ENCODE measurements at places on chromosomes 12 and 14.
A peak's percentile ranks its signal among the peaks of the same experiment; 100 is the strongest.

- no peak for DNase-seq
Measured at GRCh38 chr12:130953771-130954543, at the start of gene ADGRD1. TSS of gene ADGRD1 (plus strand) at chr12:130953907. CDS start at chr12:130954466, 559 bp downstream.

GRCh38 chr12:55726971-55727370 is 1.8 kb downstream of the CD63 start:
- no peak for DNase-seq

GRCh38 chr14:102507081-102507856 is 2.3 kb downstream of the ANKRD9 start:
- no peak for DNase-seq

- DNase-seq: no peak
Measured at GRCh38 chr12:47216150-47216677, 136.5 kb upstream of the AMIGO2 start.

GRCh38 chr12:66074561-66074960 is 56.0 kb downstream of the LLPH start:
- DNase-seq: no peak

GRCh38 chr12:62522984-62523383 is 56.4 kb downstream of the MON2 start:
- no peak for DNase-seq

GRCh38 chr14:40053416-40053815 is 621.2 kb upstream of the FBXO33 start:
- DNase-seq: no peak

DNA sequence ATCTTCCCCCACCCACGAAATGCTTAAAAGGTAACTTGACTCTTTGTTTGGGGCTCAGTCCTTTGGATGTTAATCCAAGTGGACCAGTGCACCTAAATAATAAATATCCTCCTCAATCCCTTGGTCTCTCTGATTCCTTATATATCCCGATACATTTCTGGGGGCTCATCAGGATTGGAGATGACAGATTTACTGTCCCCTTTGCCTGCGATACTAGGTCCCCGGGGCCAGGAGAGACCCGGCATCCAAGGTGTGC is 26.3 kb downstream of the KLRK1 start:
- DNase-seq: no peak

DNA sequence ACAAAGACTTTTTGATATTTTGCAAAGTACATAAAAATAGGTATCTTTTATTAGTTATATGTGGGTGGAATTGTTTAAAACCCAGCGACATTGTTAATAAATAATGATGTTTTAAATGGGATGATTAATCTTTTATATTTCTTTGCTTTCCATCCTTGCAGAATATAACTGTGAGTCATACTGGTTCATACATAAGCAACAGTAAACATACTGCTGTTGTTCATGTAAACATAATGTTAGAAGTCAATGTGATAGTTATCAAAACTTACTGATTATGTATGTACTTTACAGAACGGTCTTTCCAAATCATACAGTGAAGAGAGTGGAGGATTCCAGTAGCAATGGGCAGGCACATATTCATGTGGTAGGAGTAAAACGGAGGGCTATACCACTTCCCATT is 119.8 kb downstream of the ARID2 start:
- no peak for DNase-seq

- no peak for DNase-seq
Measured at GRCh38 chr14:104108570-104109541, 23.4 kb downstream of the ASPG start.

DNA sequence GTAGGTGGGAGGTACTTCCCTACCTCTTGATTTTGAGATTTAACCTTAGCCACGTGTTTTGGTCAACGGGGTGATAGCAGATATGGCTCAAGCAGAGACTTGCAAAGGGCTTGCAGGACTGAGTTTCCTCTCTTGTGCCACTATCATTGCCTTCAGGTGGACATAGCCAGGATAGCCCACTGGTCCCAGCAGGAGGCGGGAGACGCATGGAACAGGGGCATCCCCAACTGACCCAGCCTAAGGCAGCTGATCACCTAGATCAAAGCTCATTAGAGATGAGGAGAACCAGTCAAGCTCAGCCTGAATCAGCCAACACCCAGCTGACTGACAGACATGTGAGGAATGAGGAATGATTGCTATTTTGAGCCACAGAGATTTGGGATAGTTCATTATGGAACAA is 49.6 kb downstream of the CALM1 start:
- no peak for DNase-seq

GRCh38 chr12:92732716-92733115 is 29.9 kb downstream of the PLEKHG7 start:
- DNase-seq: no peak

- no peak for DNase-seq
Measured at GRCh38 chr12:111182382-111182781, 186.5 kb downstream of the PHETA1 start.

GRCh38 chr12:25981597-25981996 is 23.1 kb downstream of the RASSF8 start:
- DNase-seq: no peak

DNA sequence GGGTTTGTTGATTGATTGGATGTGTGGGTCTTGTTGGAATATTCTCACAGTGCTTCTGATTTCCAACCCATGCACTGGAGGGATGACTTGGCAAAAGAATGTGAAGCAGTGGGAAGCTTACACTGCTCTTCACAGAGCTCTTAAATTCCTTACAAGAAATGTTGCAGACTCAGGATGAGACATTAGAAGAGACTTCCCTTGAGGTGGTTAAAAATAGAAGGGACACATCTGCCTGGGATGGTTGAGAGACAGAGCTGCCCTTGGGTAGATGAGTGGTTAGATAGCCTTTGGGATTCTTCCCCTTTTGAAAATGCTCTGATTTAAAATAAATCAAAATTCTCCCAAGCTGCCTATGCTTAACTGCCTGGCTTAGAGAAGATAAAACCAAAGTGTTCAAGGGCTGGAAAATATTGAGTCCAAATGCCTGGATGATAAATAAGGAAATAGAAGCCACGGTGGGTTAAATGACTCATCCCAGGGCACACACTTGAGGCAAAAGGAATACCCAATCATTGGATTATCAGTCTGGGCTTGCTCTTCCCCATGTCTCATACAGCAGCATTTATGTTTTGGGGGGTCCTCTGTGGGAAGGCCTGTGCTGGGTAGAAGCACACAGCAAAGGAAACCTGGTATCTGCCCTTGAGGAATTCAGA is 264.3 kb downstream of the AKAP6 start:
- DNase-seq: no peak

GRCh38 chr14:73761618-73762355 is 47.6 kb upstream of the PNMA1 start:
- DNase-seq: no peak

GRCh38 chr12:95966287-95966870 is 23.2 kb downstream of the AMDHD1 start:
- DNase-seq: no peak

- peak; percentile 62 for DNase-seq
Measured at GRCh38 chr12:87848248-87848868, 180.8 kb downstream of the C12orf50 start.

- DNase-seq: no peak
Measured at GRCh38 chr12:70890895-70891832, 29.4 kb downstream of the PTPRR start.

- DNase-seq: peak; percentile 16
Measured at GRCh38 chr12:76190299-76190698, 105.8 kb upstream of the NAP1L1 start.

DNA sequence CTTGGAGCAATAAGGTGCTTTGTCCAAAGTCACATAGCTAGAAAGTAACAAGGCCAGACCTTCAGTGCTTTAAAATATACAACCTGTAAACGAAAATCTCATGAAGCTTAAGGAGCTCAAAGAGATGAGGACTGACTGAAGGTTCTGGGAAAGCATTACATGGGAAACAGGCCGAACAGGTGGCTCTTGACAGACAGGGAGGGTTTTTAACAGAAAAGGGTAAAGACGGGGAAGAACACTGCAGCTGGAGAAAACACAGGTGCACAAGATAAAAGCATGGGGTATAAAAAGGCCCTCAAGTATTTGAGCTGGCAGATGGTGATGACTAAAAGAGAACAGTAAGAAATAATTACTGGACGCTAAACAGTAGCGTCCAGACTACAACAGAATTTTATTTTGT is 257.2 kb downstream of the NELL2 start:
- DNase-seq: no peak

- peak; percentile 3 for DNase-seq
Measured at GRCh38 chr14:83172363-83172762, 1638.7 kb upstream of the SEL1L start.
